Motor neuron (in vitro differentiated cells): ENCODE measurements at places on chromosomes 5 and 9. TPM values are rescaled to one million over a fixed set of nuclear protein-coding genes. Genes with fewer than 3 reads are reported as not detected.

The SPINK4 gene
- total RNA-seq: not detected in 2 replicates

The MTREX gene
- total RNA-seq: 82.6 and 96.1 TPM in 2 replicates

The GABRB2 gene
- total RNA-seq: 7.8 and 8.3 TPM in 2 replicates

The ARSK gene
- 4.2 and 4.8 TPM in 2 replicates for total RNA-seq

The TAF11L10 gene
- total RNA-seq: 6.9 TPM in 1 of 2 replicates, not detected in the other

The PRELID2 gene
- total RNA-seq: 10.4 and 11.3 TPM in 2 replicates

The ZNF367 gene
- total RNA-seq: 1.5 and 1.6 TPM in 2 replicates

The CKMT2 gene
- total RNA-seq: 6.9 and 7.7 TPM in 2 replicates

The SURF4 gene
- 86.8 and 96.8 TPM in 2 replicates for total RNA-seq

The NXNL2 gene
- 0.41 TPM in 1 of 2 replicates, not detected in the other for total RNA-seq

DNA sequence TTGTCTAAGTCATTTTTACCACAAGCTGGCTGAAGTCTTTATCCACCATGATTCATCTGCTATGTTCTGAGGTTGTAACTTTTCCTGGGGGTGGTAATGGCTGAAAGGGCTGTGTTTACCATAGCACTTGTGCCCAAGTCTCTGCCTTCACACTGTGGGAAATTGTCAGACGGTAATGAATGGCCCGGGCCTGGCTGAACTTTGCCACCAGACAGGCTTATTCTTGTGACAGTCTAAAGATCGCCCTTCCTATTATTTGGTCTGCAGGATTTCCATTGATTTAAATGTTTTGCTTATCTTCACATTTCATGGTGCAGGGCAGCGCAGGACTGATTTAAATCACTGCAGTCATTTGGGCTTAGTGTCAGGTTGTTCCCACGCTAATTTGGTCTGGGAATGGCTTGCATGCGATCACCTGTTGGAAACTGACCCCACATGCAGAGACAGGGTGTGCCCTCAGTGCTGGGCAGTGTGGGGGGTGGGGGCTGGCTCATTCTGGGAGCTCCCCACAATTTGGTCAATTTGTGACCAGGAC, 109.3 kb upstream of the ICE1 start:
- peak; percentile 71 for ATAC-seq

- ATAC-seq: no peak
Measured at GRCh38 chr5:1167361-1167727, 34.1 kb upstream of the SLC6A19 start.

DNA sequence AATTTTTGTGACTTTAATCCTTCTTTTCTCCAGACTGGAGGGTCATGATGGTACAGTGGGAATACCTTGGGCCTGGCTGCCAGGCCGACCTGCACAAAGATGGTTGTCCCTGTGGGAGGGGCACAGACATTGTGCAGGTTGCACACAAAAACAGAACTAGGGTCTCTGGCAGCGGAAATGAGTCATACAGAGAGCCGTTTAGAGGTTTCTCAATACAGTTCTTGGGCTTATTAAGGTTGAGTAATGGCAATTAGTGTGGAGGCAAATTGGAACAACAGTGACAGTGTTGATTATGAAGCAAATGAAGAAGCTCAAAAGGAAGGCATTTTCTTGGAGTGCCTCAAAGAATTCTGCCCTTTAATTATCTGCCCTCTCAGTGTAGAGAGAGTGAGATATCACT, 173.6 kb downstream of the TENT4A start:
- ATAC-seq: no peak

DNA sequence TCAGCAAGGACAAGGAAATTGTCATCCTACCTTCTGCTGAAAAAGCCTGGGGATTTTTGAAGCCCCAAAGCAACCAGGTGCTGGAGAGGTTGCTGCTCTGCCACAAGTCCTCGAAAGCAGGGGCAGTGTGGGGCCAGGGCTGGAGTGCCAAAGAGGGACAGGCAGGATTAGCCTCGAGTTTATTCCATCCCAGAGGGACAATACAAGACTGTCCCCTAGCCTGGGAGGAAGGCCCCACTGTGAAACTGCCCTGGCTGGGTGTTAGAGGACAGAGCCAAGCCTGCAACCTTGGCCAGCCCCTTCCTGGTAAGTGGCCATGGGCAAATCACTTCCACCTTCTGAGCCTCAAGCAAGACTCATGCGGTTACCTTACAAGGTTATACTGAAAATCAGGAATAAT, 55.1 kb downstream of the WHRN start:
- no peak for ATAC-seq

DNA sequence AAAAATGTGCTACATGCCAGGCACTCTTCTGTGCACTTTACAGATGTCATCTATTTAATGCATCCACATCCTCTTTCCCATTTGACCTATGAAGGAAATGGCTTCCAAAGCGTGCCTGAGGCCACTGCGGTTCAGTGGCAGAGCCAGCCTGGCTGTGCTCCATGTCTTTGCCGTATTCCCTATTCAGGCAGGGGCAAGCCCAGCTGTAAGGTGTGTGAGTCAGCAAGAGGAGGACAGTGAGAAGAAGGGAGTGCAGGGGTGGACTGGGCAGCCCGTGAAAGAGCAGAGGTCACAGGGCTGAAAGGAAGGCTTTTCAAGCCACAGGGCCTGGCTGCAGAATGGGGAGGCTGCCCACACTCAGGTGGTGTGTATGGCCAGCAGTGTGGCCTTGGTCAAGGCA, 91.7 kb downstream of the HRH2 start:
- no peak for ATAC-seq

GRCh38 chr5:154945695-154946301, 4.9 kb downstream of the MRPL22 start:
- ATAC-seq: no peak

GRCh38 chr9:127558581-127559246, 53.4 kb upstream of the STXBP1 start:
- no peak for ATAC-seq

DNA sequence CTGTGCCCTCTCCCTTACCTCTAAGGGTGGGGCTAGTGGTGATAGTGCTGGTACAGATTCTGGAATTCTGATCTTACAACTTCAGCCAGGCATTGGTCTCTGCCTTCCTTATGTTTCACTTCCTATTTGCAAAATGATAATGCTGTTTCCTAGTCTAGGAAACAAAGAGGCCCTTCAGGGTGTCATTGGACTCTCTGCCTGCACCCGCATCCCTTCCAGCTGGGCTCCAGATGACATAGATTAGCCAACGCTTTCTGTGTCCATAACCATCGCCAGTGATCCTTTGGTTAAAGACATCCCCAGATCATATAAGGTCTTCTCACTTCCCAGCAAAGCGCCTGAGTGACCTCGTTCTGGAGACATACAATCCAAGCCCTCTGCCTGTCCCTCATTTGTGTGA, 180.7 kb downstream of the ERCC6L2 start:
- no peak for ATAC-seq

GRCh38 chr5:5480481-5481111, 58.1 kb downstream of the ICE1 start:
- no peak for ATAC-seq

- ATAC-seq: no peak
Measured at GRCh38 chr9:124388275-124389048, 26.8 kb downstream of the PSMB7 start.

GRCh38 chr9:85909390-85909789, 31.6 kb upstream of the NAA35 start:
- ATAC-seq: no peak

GRCh38 chr5:86526811-86527348, 90.9 kb upstream of the COX7C start:
- ATAC-seq: no peak

DNA sequence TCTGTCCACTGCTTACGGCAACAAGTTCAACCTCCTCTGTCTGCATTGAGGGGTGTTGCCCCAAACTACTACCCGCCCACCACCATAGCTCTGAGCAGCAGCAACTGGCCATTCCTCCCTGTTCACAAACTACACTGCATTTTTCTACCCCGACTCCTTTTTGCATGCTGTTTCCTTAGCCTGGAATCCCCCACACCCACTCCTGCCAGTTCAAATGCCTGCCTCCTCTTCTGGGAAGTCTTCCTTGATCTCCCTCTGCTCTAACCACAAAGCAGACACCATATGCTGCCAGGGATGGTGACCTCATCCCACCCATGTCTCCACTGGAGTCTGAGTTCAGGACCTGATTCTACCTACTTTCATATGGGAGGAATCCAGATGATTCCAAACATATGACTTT, 13.3 kb downstream of the ALDH1B1 start:
- no peak for ATAC-seq

GRCh38 chr9:94993821-94994165, 267.3 kb downstream of the AOPEP start:
- ATAC-seq: no peak

DNA sequence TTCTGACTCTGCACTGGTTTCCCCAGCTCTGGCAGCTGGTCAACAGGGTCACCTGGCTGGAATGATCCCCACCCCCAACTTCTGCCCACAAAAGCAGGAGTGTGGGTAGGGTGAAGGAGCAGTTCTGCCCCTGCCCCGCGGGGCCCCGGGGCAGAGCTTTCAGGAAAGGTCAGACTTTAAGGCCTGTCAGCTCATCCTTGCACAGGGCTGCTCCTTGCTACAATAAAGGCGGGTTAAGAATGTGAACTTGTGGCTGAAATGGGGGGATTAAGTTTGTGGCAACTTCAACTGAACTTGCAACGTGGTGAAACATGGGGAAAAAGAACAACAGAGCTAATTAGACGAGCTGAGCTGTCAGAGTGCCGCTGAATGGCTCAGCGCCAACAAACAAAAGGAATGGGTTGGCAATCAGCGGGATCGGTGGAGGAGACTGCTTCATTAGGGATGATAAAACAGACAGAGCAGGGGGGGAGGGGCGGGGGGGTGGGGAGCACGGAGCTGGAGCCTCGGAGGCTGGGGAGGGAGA, 50.8 kb downstream of the CRB2 start:
- ATAC-seq: no peak

DNA sequence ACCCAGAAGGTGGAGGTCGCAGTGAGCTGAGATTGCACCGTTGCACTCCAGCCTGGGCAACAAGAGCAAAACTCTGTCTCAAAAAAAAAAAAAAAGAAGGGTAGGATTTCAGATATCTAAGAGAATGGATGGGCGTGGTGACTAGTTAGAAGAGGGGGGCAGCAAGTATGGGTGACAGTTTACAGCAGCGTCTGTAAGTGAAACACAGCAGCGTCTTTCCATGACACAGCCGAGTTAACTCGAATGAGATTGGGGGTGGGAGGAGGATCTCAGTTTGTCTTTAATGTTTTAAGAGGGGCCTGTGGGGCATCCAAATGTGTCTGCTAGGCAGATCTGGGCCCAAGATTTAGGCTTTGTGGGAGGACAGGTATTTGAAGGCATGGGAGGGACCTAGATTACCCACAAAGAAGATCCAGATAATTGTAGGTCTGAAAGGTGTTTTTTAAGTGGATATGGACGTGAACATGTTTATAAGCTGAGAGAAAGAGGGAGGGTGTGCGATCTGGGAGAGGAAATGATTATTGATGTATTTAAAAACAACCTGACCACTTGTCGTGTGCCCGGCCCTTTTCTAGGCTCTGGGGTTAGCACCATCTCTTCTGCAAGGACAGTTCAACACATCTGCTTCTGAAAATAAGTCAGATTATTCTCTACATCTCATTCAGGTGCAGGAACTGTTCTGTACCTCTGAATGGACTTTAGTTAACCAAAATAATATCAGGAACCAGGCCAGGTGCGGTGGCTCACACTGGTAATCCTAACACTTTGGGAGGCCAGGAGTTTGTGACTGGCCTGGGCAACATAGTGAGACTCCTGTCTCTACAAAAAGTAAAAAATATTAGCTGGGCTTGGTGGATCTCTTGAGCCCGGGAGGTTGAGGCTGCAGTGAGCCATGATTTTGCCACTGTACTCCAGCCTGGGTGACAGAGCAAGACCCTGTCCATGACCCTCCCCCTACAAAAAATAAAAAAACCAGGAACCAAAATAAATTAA, 2.5 kb downstream of the CEP78 start:
- no peak for ATAC-seq

DNA sequence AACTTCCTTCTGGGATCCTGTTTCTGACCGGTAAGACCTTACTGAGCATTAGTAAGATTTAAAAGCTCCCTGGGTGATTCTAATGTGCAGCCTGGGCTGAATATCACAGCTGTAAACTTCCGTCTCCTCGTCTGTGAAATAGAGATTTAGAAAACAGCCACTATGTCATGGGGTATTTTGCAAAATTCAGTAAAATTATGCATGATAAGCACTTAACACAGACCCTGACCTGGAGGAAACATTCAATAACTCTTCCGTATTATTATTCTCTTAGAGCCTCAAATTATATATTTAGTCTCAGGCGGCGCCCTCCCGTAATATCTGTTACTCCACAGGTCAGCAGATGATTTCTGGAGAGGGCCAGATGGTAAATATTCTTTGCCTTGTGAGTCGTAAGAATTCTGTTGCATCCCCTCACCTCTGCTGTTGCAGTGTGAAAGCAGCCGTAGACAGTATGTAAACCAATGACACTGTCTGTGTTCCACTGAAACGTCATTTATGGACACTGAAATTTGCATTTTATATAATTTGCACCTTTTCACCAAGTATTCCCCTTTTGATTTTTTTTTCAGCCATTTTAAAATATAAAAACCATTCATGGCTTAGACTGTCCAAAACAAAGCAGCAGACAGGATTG, 39.2 kb upstream of the RARS1 start:
- no peak for ATAC-seq

DNA sequence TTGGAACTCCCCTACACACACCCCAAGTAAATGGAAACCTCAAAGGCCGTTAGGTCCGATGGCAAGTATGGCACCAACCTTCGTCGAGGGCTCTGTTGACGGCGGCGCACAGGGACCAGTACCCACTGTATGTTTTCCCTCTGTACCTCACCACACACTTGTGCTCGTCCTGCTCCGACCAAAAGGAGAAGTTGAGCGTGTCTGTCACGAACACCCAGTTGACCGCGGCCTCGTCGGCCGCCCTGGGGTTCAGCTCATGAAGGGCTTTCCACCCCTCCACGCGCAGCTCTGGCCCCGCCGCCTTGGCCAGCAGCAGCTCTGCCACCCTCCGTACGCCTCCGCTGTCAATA, 24.0 kb downstream of the HNRNPK start:
- ATAC-seq: no peak

DNA sequence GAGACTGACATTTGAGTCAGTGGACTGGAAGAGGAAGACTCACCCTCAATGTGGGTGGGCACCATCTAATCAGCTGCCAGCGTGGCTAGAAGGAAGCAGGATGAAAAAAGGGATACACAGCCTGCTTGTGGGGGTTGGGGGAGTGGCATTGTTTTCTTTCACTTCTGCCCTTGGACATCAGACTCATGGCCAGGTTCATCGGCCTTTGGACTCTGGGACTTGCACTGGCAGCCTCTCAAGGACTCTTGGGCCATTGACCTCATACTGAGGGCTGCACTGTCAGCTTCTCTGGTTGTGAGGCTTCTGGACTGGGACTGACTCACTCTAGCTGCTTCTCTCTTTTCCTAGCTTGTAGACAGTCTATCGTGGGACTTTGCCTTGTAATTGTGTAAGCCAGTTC, 374.9 kb downstream of the TLE1 start:
- ATAC-seq: no peak

DNA sequence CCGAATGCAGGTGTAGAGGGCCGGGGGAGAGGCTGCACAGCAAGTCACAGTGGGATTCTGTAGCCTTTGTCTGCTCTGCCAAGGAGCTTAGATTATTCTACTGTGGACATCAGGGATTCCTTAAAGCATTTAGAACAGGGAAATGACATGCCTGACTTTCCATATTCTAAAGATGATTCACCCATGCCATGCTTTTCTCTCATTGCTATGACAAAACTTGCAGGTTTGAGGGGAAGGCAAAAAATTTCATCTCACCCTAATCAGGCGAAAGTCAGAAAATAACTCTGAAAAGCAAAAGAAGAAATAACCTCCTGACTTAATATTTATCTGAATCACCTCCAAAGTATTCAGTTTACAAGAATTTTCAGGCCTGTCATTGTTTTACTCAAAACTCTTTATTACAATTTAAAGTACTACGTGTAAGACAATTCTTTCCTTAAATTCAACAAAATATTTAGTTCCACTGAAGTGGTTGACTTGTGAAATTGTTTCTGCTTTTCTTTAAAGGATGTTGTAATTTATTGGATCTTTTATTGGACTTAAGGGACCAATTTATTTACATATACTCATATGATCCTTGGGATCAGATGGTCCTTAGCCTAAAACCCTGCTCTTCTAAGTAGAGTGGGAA, 30.0 kb upstream of the GAS1 start:
- ATAC-seq: no peak
